ENCODE measurements at places on chromosomes 7 and 10. TPM values are rescaled to one million over a fixed set of nuclear protein-coding genes. Genes with fewer than 3 reads are reported as not detected.

GRCh38 chr7:25527665-25528170, 299.4 kb upstream of the NPVF start:
- no peaks in the 10 kb centered on the region for H3K27me3 ChIP-seq
- no peak overlapping the region for H3K4me3 ChIP-seq
- no peaks in the 10 kb centered on the region for H3K4me1 ChIP-seq
- no peak for DNase-seq
- H3K36me3 ChIP-seq, result no peaks in the 10 kb centered on the region

DNA sequence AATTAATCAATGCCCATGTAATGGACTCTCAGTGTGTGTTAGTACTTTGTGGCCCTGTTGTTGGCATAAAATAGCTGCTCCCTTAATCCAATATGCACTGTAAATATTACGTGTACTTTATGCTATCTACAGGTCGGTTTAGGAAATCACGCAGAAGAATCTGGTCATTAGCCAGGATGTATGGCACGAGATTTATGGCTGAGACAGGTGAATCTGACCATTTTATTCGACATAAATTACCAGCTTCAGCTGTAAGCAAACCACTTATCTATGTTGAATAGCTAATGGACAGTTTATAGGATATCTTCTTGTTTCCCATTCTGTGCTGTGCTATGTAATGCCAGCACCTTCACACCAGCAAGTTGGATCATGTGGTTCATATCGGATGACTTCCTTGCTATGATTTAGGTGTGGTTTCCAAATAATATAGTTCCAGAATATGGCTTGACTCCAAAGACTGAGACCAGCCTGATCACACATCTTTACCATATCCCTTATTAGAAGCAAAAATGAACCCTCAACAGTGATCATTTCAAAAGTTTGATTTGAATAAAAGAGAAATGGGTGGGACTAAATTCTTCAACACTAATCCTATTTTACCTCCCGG, 301.4 kb downstream of the AHR start:
- H3K4me1 ChIP-seq, result peaks cover 3% of the 10 kb centered on the region
- no peaks in the 10 kb centered on the region for H3K27me3 ChIP-seq
- H3K4me3 ChIP-seq, result no peak overlapping the region
- DNase-seq, result no peak

The GRM3 gene
- not detected for polyA plus RNA-seq

DNA sequence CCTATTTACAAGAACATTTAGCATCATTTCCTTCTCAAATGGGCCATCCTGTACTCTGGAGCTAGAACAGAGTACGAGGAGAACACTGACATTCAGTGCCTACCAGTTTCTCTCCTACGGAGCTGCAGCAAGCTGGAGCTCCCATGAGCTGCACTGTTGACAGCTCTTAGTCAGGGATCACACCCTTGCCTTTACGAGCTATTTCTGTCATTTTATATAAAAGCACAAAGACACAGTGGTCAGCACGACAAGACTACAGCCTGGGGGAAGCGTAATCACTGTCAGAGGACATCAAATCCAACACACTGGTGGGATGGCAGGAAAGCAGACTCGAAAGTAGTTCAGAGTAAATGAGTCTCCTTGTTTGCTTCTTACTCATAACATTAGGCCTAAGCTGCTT, 2.7 kb downstream of the CDCA7L start:
- peaks cover 18% of the 10 kb centered on the region for H3K4me1 ChIP-seq
- H3K36me3 ChIP-seq, result no peaks in the 10 kb centered on the region
- H3K4me3 ChIP-seq, result no peak overlapping the region
- no peak for DNase-seq
- no peaks in the 10 kb centered on the region for H3K27me3 ChIP-seq
- H3K27ac ChIP-seq, result no peak overlapping the region

DNA sequence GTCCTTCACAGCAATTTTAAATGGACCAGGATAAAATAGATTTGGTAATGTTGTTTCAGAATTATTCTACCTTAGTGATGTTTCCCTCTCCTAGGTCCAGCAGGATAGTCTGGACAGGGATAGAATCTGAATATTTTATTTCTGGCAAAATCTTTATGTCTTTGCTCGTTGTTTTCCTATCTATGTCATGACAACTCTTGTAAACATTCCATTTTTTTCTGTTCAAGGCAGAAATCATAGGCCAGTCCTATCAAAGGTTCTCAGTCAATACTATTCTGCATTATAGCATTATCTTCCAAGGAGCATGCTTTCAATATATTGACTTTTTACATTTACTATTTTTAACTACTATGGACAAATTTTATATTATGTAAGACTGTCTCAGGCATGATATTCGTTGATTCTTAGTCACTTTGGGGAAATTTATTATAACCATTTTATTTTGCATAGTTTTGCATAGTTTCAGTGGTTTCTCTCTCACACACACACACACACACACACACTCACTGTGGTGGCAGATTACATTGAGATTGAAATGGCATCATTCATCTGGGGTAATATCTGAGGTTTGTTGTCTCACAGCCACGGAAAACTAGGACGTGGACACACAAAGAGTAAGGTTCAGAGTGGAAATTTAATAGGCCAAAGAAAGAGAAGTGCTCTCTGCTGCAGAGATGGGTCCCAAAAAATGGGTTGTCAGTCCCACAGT, 17.2 kb downstream of the TAS2R60 start:
- no peaks in the 10 kb centered on the region for H3K27me3 ChIP-seq
- H3K4me3 ChIP-seq, result no peak overlapping the region
- no peak overlapping the region for H3K27ac ChIP-seq
- DNase-seq, result no peak

The CDH23 gene
- 19.5 TPM for polyA plus RNA-seq

The TRIM50 gene
- 21.5 TPM for polyA plus RNA-seq

The TMUB1 gene
- 52.8 TPM for polyA plus RNA-seq

DNA sequence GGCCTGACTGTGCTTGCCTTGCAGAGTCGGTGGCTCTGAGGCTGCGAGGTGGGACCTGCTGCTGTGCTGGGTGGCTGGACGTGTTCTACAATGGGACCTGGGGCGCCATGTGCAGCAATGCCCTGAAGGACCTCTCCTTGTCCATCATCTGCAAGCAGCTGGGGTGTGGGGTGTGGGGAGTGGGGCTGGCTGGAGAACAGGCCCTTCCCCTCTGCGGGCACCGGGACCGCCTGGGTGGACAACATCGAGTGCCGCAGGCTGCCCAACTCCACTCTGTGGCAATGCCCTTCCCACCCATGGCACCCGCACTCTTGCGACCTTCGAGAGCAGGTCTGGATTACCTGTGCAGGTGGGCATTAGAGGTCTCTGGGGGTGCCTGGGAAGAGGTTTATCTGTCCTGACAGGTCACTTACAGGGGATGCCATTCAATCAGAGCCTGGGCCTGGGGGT, 10.9 kb downstream of the SCART1 start:
- no peaks in the 10 kb centered on the region for H3K4me1 ChIP-seq
- no peak overlapping the region for H3K4me3 ChIP-seq
- H3K36me3 ChIP-seq, result no peaks in the 10 kb centered on the region
- H3K27ac ChIP-seq, result no peak overlapping the region
- no peak for DNase-seq

DNA sequence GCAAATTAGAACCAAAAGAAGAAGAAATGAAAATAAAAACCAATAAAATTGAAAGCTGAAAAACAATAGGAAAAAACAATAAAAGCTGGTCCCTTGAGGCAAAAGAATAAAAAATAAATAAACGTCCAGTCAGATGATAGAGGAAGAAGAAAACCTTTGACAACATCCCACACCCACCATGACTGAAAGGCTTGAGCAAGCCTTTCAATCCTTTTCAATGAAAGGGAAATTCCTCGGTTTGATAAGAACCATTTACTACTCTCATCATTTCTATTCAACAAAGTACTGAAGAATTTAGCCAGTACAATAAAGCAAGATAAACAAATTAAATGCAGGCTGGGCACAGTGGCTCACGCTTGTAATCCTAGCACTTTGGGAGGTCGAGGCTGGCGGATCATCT, 3.8 kb downstream of the SLC25A40 start:
- H3K36me3 ChIP-seq, result no peaks in the 10 kb centered on the region
- H3K4me3 ChIP-seq, result no peak overlapping the region
- no peaks in the 10 kb centered on the region for H3K27me3 ChIP-seq
- no peak overlapping the region for H3K27ac ChIP-seq
- peaks cover 5% of the 10 kb centered on the region for H3K4me1 ChIP-seq
- DNase-seq, result no peak

DNA sequence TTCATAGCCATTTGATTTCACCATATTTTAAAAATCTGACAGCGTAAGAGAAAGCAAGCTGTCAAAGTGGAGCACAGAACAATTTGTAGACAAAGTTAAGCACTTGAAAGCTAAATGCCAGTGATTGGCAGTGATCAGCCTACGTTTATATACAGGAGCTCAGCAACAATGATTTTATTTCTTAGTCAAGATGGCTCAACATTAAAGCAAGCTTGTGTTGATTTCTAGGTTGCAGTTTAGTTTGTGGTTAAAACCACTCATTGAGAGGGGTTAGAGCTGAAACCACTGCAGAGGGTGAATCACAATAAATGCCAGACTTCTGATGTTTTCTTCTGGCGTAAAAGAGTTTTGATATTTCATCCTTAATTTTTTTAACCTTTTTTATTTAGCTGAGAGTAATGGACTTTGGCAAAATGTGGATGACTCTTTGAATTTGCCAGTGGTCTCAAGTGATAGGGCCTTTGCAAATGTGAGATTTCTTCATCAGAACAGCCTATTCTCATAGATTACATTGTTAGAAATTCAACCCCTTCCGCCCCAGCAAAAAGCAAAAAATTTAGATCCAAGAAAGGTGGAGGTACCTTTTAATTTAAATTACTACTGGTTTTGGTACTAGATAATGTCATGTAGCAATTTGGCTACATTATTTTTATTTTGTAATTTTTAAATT, 73.8 kb downstream of the SHOC2 start:
- no peaks in the 10 kb centered on the region for H3K36me3 ChIP-seq
- peaks cover 8% of the 10 kb centered on the region for H3K4me1 ChIP-seq
- no peak for DNase-seq
- H3K27me3 ChIP-seq, result no peaks in the 10 kb centered on the region

DNA sequence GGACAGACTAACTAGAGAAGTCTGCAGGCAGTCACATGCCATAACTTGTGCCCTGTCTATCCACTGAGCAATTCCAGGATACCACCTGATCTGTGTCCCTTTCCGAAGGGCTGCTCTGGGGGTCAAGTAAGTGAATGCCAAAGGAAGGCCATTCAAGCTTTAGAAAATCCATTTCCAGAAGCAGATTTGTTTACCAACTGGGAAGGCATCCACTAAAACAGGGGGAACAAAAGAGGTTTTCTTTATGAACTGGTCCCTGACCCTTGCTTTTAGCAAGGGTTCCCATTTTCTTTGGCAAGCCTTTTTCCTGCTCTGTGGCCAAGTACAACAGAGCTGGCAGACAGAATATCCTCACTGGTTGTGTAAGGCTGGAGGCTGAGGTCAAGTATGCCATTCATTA, 36.5 kb downstream of the ITPRID1 start:
- H3K27me3 ChIP-seq, result no peaks in the 10 kb centered on the region
- peak; percentile 15 for DNase-seq
- H3K27ac ChIP-seq, result peak overlapping the region; percentile 31
- no peaks in the 10 kb centered on the region for H3K36me3 ChIP-seq
- H3K4me1 ChIP-seq, result no peaks in the 10 kb centered on the region
- H3K4me3 ChIP-seq, result no peak overlapping the region

- no peaks in the 10 kb centered on the region for H3K36me3 ChIP-seq
- no peak overlapping the region for H3K27ac ChIP-seq
- DNase-seq, result no peak
Measured at GRCh38 chr7:91915401-91916050, 25.1 kb upstream of the AKAP9 start.

- no peak overlapping the region for H3K27ac ChIP-seq
- no peaks in the 10 kb centered on the region for H3K27me3 ChIP-seq
- no peak for DNase-seq
- H3K36me3 ChIP-seq, result no peaks in the 10 kb centered on the region
- no peaks in the 10 kb centered on the region for H3K4me1 ChIP-seq
Measured at GRCh38 chr10:35216303-35216905, 89.8 kb downstream of the CREM start.

DNA sequence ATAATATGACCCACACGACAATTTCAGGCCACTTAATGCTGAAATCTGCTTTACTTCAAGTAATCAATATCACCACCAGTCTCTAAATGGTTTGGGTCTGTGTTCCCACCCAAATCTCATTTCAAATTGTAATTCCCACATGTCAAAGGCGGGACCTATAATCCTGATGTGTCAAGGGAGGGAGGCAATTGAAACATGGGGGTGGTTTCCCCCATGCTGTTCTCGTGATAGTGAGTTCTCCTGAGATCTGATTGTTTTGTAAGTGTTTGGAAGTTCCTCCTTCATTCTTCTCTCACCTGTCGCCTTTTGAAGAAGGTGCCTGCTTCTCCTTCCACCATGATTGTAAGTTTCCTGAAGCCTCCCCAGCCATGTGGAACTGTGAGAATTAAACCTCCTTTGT, 178.4 kb downstream of the CRPPA start:
- H3K36me3 ChIP-seq, result peaks cover 3% of the 10 kb centered on the region
- no peak overlapping the region for H3K4me3 ChIP-seq
- H3K27me3 ChIP-seq, result no peaks in the 10 kb centered on the region
- no peak overlapping the region for H3K27ac ChIP-seq
